ENCODE measurements at places on chromosomes 2 and 18. TPM values are rescaled to one million over a fixed set of nuclear protein-coding genes. Genes with fewer than 3 reads are reported as not detected.

Gene SCN9A
- total RNA-seq, result 1.9 TPM

Gene SPATA3
- not detected for total RNA-seq

Gene TUBB8B
- not detected for total RNA-seq

Gene TUBA3E
- total RNA-seq, result not detected

Gene SULT1C3
- total RNA-seq, result not detected

Gene SLC23A3
- 2.6 TPM for total RNA-seq

Gene NT5C1B
- not detected for total RNA-seq

Gene MEP1B
- not detected for total RNA-seq

Gene ABCB11
- total RNA-seq, result not detected

Gene STPG4
- total RNA-seq, result 0.83 TPM

Gene PDCD1
- total RNA-seq, result not detected

DNA sequence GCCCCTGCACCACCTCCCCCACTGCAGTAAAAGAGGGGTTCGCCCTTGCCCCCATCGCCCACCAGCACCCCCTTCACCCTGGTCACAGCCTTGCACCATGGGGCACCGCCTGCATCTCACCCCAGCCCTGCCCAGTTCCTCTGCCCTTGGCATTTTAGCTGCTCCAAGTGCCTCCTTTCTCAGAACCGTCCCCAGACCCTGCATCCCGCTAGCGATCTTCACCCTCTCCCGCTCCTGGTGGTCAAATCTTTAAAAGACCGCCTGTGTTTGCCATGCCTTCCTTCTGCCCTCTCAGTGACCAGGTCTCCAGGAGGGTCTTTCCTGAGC, 114.7 kb upstream of the OTOS start:
- no peaks in the 10 kb centered on the region for H3K27me3 ChIP-seq
- H3K27ac ChIP-seq, result no peak overlapping the region
- DNase-seq, result no peak
- no peak overlapping the region for H3K4me3 ChIP-seq

DNA sequence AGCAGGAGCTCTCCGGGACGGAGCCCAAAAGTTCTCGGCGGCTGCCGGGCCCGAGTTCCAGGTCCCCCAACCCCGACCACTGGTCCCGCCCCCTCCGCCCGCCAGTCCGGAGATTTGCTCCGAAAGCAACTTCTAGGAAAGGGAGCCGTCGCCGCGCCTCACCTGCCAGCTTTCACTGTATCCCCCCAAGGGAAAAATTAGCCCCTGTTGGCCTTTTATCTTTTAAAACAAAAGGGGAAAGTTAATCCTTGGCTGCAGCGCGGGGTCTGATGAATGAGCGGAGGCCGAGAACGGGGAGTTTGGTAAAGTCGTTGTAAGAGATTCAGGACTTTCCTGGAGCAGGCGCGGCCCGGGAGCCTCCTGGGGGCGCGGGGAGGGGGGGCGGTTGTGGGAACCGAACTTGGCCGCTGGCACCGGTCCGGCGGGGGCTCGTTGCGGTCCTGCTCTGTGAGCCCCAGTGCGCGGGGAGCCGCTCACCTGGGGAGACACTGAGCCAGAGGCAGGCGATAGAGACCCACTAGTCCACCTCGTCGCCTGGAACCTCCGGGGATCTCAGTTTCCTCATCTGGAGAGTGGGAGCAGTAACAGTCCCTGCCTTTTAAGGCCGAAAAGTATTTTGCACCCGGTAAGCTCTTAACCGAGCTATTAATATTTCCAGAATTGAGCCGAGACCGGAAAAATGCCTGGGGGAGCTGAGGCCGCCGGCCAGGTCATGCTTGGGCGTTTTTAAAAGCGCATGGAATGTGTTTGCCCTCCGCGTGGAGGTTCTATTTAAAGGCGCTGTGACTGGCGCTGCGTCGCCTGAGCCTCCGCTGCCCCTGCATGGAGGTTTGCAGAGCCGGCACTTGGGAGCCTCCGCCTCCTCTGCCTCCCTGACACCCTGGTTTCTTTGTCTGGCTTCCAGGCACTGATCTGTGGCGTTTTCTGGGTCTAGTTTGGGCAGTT, 1.1 kb downstream of the EFHD1 start:
- peaks cover 23% of the 10 kb centered on the region for H3K27me3 ChIP-seq
- peaks cover 5% of the 10 kb centered on the region for H3K4me1 ChIP-seq
- DNase-seq, result no peak
- H3K27ac ChIP-seq, result no peak overlapping the region
- H3K36me3 ChIP-seq, result no peaks in the 10 kb centered on the region

DNA sequence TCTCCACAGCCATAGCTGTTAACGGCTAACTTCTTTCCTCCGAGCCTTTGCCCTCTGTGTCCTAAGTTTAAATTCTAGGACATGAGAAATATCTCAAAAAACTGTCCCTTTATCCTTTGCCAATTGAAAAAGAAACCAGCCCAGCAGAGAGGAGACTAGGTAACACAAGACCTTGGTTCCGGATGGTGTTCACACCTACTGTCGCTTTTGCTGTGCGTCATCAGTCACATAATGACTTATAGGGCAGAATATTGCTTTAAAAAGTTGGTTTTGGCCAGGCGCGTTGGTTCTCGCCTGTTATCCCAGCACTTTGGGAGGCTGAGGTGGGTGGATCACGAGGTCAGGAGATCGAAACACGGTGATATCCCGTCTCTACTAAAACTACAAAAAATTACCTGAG, 66.2 kb downstream of the SP3 start:
- H3K36me3 ChIP-seq, result peaks cover 24% of the 10 kb centered on the region
- no peaks in the 10 kb centered on the region for H3K27me3 ChIP-seq
- DNase-seq, result no peak

- H3K27me3 ChIP-seq, result no peaks in the 10 kb centered on the region
- peaks cover 46% of the 10 kb centered on the region for H3K4me1 ChIP-seq
- peak overlapping the region; percentile 19 for H3K27ac ChIP-seq
- DNase-seq, result no peak
Observed at GRCh38 chr2:101751276-101751815, 53.8 kb downstream of the MAP4K4 start.

DNA sequence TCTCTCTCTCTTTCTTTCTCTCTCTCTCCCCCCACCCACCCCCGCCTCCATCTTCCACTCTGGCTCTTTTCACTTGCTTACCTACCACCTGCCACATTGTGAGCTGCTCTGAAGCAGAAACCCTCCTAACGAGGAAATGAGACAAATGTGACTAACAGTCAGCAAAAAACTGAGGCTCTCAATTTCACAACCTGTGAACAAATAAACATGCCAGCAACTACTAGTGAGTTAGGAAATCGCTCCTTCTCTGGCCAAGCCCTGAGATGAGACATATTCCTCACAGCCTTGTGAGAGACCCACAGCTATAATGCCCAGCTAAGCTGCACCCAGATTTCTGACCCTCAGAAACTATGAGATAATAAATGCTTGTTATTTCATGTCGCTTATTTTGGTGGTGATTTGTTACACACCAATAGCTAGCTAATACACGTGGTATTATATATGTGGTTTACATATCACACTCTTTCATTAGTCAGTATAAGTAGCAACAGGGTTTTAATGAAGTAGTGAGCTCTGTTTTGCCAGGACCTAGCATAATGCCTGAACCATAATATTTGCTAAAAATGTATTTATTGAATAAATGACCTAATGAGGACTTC, 8.4 kb upstream of the ZNF521 start:
- H3K27ac ChIP-seq, result no peak overlapping the region
- no peaks in the 10 kb centered on the region for H3K36me3 ChIP-seq
- peaks cover 43% of the 10 kb centered on the region for H3K27me3 ChIP-seq
- peak; percentile 11 for DNase-seq
- no peaks in the 10 kb centered on the region for H3K4me1 ChIP-seq
- H3K4me3 ChIP-seq, result no peak overlapping the region

DNA sequence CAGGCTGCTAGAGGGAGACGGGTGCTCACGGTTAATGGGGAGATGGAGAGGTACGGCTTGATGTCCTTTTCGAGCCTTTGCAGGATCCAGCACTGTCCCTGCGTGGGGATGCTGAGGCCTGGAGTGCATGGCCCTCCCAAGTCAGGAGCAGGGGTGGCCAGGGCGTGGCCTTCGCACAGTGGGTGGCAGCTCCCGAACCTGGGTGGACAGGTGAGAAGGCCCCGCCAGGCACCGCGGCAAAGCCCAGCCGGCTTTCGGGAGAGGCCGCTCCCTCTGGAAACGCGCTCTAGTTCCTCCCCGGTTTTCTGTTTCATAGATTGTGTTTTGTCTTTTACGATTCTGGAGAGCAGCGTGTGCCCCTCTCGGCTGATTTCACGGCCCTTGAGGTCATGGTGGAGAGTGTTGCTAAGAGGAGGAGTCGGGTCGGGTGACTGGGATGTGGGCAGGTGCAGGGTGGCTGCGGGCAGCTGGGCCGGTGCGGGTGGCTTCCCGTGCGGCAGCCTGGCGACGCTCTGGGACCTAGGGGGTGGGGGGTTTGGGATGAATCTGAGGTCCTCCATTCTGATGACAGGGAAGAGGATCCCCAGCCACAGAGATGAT, 39.4 kb downstream of the CTDP1 start:
- no peaks in the 10 kb centered on the region for H3K27me3 ChIP-seq
- H3K27ac ChIP-seq, result no peak overlapping the region
- no peak for DNase-seq

GRCh38 chr2:177042311-177042710, 170.3 kb upstream of the HNRNPA3 start:
- H3K27me3 ChIP-seq, result peaks cover 67% of the 10 kb centered on the region
- no peak for DNase-seq
- no peaks in the 10 kb centered on the region for H3K36me3 ChIP-seq
- no peaks in the 10 kb centered on the region for H3K4me1 ChIP-seq
- no peak overlapping the region for H3K4me3 ChIP-seq

DNA sequence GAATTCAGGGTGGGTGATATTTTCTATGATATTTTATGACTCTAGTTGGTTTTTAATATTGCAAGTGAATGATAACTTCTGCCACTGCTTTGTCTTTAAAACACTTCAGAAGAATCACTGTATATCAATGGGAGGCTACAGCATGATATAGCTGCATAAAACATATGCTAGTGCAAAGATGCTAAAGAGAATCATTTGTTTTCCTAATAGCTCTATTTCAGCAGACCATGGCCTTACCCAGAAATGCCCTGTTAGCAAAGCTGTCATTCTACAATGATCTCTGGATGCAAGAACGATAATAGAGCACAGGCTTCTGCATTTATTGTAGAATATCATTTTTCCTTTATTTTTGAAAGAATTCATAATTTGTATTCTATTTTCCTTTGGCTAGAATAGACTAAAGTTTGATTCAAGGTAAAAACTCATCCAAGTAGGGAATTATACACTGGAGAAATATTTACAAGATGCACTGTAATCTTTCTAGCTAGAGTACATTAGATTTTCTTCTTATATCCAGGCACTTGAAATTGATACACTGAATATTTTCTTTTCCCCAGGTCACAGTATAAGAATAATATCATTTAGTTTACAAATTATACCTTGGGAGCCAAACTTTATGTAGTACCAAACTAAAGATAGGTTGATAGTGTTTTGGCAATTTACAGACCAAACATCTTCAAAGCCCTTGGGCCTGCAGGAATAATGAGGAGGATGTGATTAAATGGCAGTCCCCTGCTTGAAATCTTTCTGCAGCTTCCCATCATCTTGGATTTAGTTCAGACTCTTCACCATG, 252.6 kb upstream of the LINC00305 start:
- H3K4me3 ChIP-seq, result no peak overlapping the region
- no peaks in the 10 kb centered on the region for H3K4me1 ChIP-seq
- H3K27me3 ChIP-seq, result peaks cover 44% of the 10 kb centered on the region

DNA sequence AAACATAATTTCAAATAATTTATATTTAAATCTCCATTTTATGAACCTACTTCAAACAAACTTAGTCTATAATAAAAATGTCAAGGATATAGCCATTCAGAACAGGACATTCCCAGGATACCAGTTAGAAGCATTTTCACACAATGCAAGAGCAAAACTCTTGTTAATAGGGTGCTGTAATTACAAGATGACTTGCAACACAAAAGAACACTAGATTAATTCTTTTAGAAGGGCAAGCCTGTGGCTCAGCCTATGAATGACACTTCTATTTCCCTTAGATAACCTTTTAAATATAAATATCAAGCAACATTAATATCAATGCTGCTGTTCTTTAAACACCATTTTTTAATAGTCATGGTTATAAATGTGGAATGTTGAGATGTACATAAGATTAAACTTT, 157.9 kb upstream of the SCN7A start:
- H3K27me3 ChIP-seq, result no peaks in the 10 kb centered on the region
- H3K27ac ChIP-seq, result no peak overlapping the region
- H3K4me3 ChIP-seq, result no peak overlapping the region
- H3K4me1 ChIP-seq, result peaks cover 10% of the 10 kb centered on the region
- DNase-seq, result no peak

DNA sequence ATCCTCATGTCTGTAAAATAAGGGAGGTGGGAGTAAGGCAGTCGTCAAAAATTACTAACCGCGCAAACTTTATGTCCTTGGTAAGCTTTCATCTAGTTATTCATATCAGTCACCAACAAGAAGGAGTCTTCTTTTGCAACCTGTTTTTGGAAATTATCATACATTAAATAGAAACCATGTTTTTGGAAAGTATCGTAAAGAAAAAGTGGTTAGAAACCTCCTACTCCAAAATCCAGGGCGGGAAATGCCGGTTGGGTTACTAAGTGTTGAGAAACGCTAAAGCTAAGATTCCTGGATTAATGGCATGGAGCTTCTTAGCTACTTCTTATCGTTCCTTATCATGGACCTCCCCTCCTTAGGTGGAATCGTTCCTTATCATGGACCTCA, 778 bp downstream of the BBS5 start:
- H3K36me3 ChIP-seq, result peaks cover 7% of the 10 kb centered on the region
- peak overlapping the region; percentile 71 for H3K27ac ChIP-seq
- peaks cover 12% of the 10 kb centered on the region for H3K4me1 ChIP-seq
- H3K27me3 ChIP-seq, result no peaks in the 10 kb centered on the region
- H3K4me3 ChIP-seq, result peak overlapping the region; percentile 90
- no peak for DNase-seq

- peaks cover 20% of the 10 kb centered on the region for H3K36me3 ChIP-seq
- DNase-seq, result no peak
- H3K4me3 ChIP-seq, result no peak overlapping the region
Observed at GRCh38 chr2:189312643-189313042, 128.6 kb upstream of the WDR75 start.

GRCh38 chr2:157052685-157053224, 204.8 kb upstream of the GALNT5 start:
- peak; percentile 75 for DNase-seq
- H3K36me3 ChIP-seq, result no peaks in the 10 kb centered on the region

GRCh38 chr2:56013475-56013874, 89.9 kb upstream of the EFEMP1 start:
- H3K27ac ChIP-seq, result no peak overlapping the region
- no peak for DNase-seq
- peaks cover 5% of the 10 kb centered on the region for H3K4me1 ChIP-seq
- H3K4me3 ChIP-seq, result no peak overlapping the region
- H3K27me3 ChIP-seq, result no peaks in the 10 kb centered on the region

GRCh38 chr2:143321994-143322393, 192.8 kb downstream of the ARHGAP15 start:
- H3K4me1 ChIP-seq, result peaks cover 14% of the 10 kb centered on the region
- H3K27me3 ChIP-seq, result no peaks in the 10 kb centered on the region
- no peak overlapping the region for H3K27ac ChIP-seq

GRCh38 chr2:99858951-99859596, 283.3 kb downstream of the AFF3 start:
- no peak overlapping the region for H3K27ac ChIP-seq
- no peaks in the 10 kb centered on the region for H3K36me3 ChIP-seq
- H3K4me3 ChIP-seq, result no peak overlapping the region
- H3K27me3 ChIP-seq, result no peaks in the 10 kb centered on the region
- DNase-seq, result no peak

All from MCF 10A (cell line).